ENCODE measurements at places on chromosomes 4 and X. TPM values are rescaled to one million over a fixed set of nuclear protein-coding genes. Genes with fewer than 3 reads are reported as not detected.

The ASB12 gene
- total RNA-seq, result 0.53 TPM

The ASMT gene
- total RNA-seq, result 0.50 TPM

The SLC7A11 gene
- 18.1 TPM for total RNA-seq

The NWD2 gene
- not detected for total RNA-seq

The CUL4B gene
- 49.4 TPM for total RNA-seq

The RTL3 gene
- total RNA-seq, result 0.23 TPM

The ANTXR2 gene
- total RNA-seq, result 82.6 TPM

The RASL11B gene
- 39.8 TPM for total RNA-seq

The VCX3B gene
- total RNA-seq, result not detected

The GAGE12D gene
- total RNA-seq, result not detected

The GLRA2 gene
- total RNA-seq, result not detected

The CACNA1F gene
- total RNA-seq, result not detected

The RHOXF2 gene
- not detected for total RNA-seq

The TMEM31 gene
- total RNA-seq, result 0.41 TPM

DNA sequence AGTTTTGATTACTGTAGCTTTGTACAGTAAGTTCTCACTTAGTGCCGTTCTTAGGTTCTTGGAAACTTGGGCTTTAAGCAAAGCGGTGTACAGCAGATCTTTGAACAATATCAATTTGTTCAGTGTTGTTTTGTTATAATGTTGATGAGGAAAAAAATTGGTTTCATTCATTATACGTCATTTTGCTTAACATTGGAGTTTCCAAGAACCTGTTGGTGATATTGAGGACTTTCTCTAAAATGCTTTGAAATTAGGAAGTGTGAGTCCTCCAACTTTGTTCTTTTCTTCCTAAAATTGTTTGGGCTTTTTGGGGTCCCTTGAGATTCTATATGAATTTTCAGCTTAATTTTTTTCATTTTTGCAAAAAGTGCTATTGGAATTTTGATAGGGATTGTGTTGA is 49.1 kb downstream of the STAG2 start:
- no peaks in the 10 kb centered on the region for H3K4me1 ChIP-seq
- no peaks in the 10 kb centered on the region for H3K36me3 ChIP-seq
- H3K27me3 ChIP-seq, result no peaks in the 10 kb centered on the region
- no peak for DNase-seq
- no peak overlapping the region for H3K27ac ChIP-seq
- no peak overlapping the region for H3K4me3 ChIP-seq

GRCh38 chr4:25865586-25865985 is 2.8 kb upstream of the SEL1L3 start:
- H3K36me3 ChIP-seq, result no peaks in the 10 kb centered on the region
- no peaks in the 10 kb centered on the region for H3K27me3 ChIP-seq
- H3K4me1 ChIP-seq, result no peaks in the 10 kb centered on the region
- DNase-seq, result no peak

DNA sequence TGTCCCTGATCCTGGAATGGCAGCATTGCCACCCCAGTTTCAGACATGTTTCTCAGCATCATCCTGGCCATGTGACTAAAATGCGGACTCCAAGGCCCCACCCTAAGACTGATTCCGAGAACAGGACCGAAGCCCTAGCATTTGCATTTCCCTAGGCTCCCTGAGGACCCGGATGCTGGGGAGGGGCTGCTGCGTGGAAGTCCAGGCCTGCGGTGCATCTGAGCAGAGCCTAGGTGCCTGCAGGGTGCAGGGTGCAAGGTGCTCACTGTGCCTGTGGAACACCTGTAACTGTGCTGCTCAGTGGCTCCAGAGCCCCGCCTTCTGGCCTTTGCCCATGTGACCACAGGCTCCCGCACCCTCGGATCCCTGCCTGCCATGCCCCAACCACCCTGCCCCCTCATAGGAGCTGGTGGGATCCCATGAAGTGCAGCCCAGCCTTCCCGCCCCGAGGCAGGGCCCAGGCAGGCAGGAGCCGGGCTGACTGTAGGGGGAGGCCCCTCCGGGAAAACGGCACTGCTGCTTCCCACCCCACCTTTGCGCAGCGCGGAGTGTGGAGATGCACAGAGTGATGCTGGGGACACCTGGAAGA is 14.9 kb downstream of the PNMA6F start:
- no peaks in the 10 kb centered on the region for H3K36me3 ChIP-seq
- H3K4me3 ChIP-seq, result no peak overlapping the region
- H3K27me3 ChIP-seq, result no peaks in the 10 kb centered on the region
- H3K27ac ChIP-seq, result no peak overlapping the region
- no peaks in the 10 kb centered on the region for H3K4me1 ChIP-seq
- no peak for DNase-seq

- H3K36me3 ChIP-seq, result no peaks in the 10 kb centered on the region
- H3K4me3 ChIP-seq, result no peak overlapping the region
- no peak overlapping the region for H3K27ac ChIP-seq
- no peak for DNase-seq
Observed at GRCh38 chrX:141839856-141840255, 1.7 kb downstream of the MAGEC3 start.

DNA sequence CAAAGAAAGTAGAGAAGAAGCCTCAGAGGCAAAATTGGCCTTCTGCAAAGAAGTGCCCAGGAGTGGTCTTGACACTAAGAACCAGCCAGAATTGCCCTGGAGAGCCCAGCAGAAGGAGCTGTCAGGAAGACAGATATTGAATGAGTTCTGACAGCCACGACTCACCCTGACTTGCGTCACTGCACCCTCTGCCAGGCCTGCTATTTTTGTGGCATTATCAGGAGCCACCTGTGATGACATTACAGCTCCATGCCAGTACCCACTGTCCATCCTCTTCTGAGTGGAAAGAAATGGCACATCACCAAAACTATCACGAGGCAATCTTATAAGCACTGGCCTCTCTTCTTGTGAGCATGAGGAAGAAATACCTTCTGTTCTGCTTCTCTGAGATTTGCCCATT is 67.7 kb downstream of the SMIM20 start:
- no peak for DNase-seq
- H3K4me1 ChIP-seq, result no peaks in the 10 kb centered on the region
- no peak overlapping the region for H3K4me3 ChIP-seq
- no peaks in the 10 kb centered on the region for H3K36me3 ChIP-seq

- no peak overlapping the region for H3K4me3 ChIP-seq
- H3K4me1 ChIP-seq, result no peaks in the 10 kb centered on the region
- H3K36me3 ChIP-seq, result no peaks in the 10 kb centered on the region
- H3K27ac ChIP-seq, result no peak overlapping the region
- no peaks in the 10 kb centered on the region for H3K27me3 ChIP-seq
Observed at GRCh38 chr4:94345266-94345665, 2.6 kb upstream of the HPGDS start.

GRCh38 chr4:146959692-146960091 is 14.0 kb upstream of the TTC29 start:
- no peaks in the 10 kb centered on the region for H3K27me3 ChIP-seq
- no peaks in the 10 kb centered on the region for H3K36me3 ChIP-seq
- H3K27ac ChIP-seq, result no peak overlapping the region
- no peak for DNase-seq
- no peak overlapping the region for H3K4me3 ChIP-seq
- H3K4me1 ChIP-seq, result no peaks in the 10 kb centered on the region

GRCh38 chr4:6271701-6272465 is 2.2 kb downstream of the WFS1 start:
- peak overlapping the region; percentile 82 for H3K27ac ChIP-seq
- DNase-seq, result peak; percentile 52
- H3K27me3 ChIP-seq, result no peaks in the 10 kb centered on the region
- peaks cover 50% of the 10 kb centered on the region for H3K4me1 ChIP-seq
- no peaks in the 10 kb centered on the region for H3K36me3 ChIP-seq
- H3K4me3 ChIP-seq, result peak overlapping the region; percentile 96

GRCh38 chr4:173013232-173013930 is 155.2 kb upstream of the GALNT7 start:
- no peaks in the 10 kb centered on the region for H3K27me3 ChIP-seq
- DNase-seq, result no peak
- no peaks in the 10 kb centered on the region for H3K4me1 ChIP-seq
- no peak overlapping the region for H3K27ac ChIP-seq
- H3K36me3 ChIP-seq, result no peaks in the 10 kb centered on the region
- H3K4me3 ChIP-seq, result no peak overlapping the region

DNA sequence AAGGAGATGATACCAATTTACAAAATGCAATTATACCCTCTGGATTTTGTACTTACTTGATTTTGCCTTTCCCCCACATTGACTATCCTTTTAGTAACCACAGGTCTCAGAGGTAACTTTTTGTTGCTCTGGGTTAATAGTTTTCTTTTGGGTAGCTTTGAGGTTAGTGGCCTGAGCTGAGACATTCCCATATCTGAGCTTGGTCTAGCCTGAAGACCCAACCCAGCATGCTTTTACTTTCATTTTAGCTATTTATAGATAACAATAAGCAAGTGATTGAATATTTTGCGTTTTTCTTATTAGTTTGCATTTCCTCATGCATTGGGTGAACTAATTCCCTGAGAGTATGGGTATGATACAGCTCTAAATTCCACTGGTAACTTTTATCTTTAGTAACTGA is 11.8 kb downstream of the HTN1 start:
- H3K36me3 ChIP-seq, result no peaks in the 10 kb centered on the region
- H3K4me3 ChIP-seq, result no peak overlapping the region
- no peaks in the 10 kb centered on the region for H3K27me3 ChIP-seq
- no peak for DNase-seq
- no peak overlapping the region for H3K27ac ChIP-seq

GRCh38 chr4:100977274-100977673 is 370.1 kb downstream of the PPP3CA start:
- H3K27me3 ChIP-seq, result no peaks in the 10 kb centered on the region
- no peak for DNase-seq
- no peaks in the 10 kb centered on the region for H3K36me3 ChIP-seq
- H3K27ac ChIP-seq, result no peak overlapping the region

- no peaks in the 10 kb centered on the region for H3K36me3 ChIP-seq
- H3K4me3 ChIP-seq, result no peak overlapping the region
- H3K4me1 ChIP-seq, result no peaks in the 10 kb centered on the region
- H3K27ac ChIP-seq, result no peak overlapping the region
- H3K27me3 ChIP-seq, result no peaks in the 10 kb centered on the region
- no peak for DNase-seq
Observed at GRCh38 chr4:163922302-163922701, 427.8 kb downstream of the TMA16 start.

- no peak overlapping the region for H3K27ac ChIP-seq
- no peaks in the 10 kb centered on the region for H3K36me3 ChIP-seq
- DNase-seq, result no peak
- no peak overlapping the region for H3K4me3 ChIP-seq
- H3K4me1 ChIP-seq, result no peaks in the 10 kb centered on the region
- H3K27me3 ChIP-seq, result no peaks in the 10 kb centered on the region
Observed at GRCh38 chr4:109278594-109279031, 23.8 kb downstream of the COL25A1 start.

GRCh38 chr4:166335256-166335938 is 462.4 kb downstream of the TLL1 start:
- H3K27me3 ChIP-seq, result no peaks in the 10 kb centered on the region
- no peak overlapping the region for H3K27ac ChIP-seq
- H3K4me3 ChIP-seq, result no peak overlapping the region
- DNase-seq, result no peak

GRCh38 chr4:2470791-2471190 is 1.9 kb downstream of the RNF4 start:
- H3K27me3 ChIP-seq, result no peaks in the 10 kb centered on the region
- H3K4me1 ChIP-seq, result peaks cover 5% of the 10 kb centered on the region
- H3K4me3 ChIP-seq, result no peak overlapping the region
- H3K36me3 ChIP-seq, result no peaks in the 10 kb centered on the region
- H3K27ac ChIP-seq, result no peak overlapping the region
- no peak for DNase-seq

- H3K4me3 ChIP-seq, result peak overlapping the region; percentile 36
- no peaks in the 10 kb centered on the region for H3K36me3 ChIP-seq
- H3K27ac ChIP-seq, result peak overlapping the region; percentile 8
- no peaks in the 10 kb centered on the region for H3K27me3 ChIP-seq
- no peak for DNase-seq
Observed at GRCh38 chrX:129653971-129654651, 645 bp downstream of the APLN start.

DNA sequence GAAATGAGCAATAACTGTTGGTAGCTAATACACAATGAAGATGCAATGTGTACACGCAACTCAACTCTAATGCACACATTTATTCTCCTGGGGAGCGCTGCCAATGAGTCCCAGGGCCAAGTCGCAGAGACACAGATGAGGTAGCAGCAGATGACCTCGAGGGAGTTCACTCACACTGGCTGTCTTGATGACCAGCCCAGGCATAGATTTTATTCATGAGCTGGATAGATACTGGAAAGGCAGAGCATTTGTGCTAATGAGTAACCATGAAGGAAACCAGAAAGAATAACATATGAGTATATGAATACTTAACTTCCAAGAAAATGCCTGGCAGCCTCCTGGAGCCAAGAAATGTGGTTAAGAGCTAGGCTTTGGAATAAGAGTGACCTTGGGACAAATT is 42.3 kb downstream of the RASL11B start:
- no peaks in the 10 kb centered on the region for H3K36me3 ChIP-seq
- no peak for DNase-seq
- H3K4me3 ChIP-seq, result no peak overlapping the region
- H3K4me1 ChIP-seq, result no peaks in the 10 kb centered on the region
- H3K27me3 ChIP-seq, result no peaks in the 10 kb centered on the region

GRCh38 chr4:28227764-28228163 is 1367.1 kb downstream of the STIM2 start:
- no peaks in the 10 kb centered on the region for H3K36me3 ChIP-seq
- no peak overlapping the region for H3K27ac ChIP-seq

GRCh38 chrX:14050709-14051108 is 21.0 kb upstream of the GEMIN8 start:
- H3K27ac ChIP-seq, result no peak overlapping the region
- no peak overlapping the region for H3K4me3 ChIP-seq
- DNase-seq, result no peak

Measured in ovary (tissue), 10 donors.